ENCODE measurements at places on chromosomes 5 and 9.

DNA sequence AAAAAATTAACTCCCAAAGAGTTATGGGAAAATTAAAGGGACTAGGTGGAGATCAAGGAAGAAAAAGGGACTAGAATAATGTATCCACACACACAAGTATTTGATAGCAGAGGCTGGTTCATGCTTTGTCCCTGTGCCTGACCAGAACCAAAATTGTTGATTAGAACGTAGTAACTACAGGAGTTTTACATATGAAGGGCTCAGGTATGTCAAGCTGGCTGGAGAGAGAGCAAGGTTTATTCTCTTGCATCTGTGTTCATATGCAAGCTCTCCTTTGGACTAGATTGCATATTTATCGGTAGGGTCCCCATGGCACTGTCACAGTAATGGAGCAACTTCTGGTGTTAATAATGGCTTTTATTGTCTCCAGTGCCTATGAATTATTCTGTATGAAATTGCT lies 239.9 kb upstream of the TRPM3 start:
- no peak for DNase-seq

- DNase-seq = no peak
These were observed 511 bp upstream of the SPDL1 start for GRCh38 chr5:169583101-169583423.

GRCh38 chr5:2903451-2904395 lies 152.2 kb upstream of the IRX2 start:
- DNase-seq = no peak

- no peak for DNase-seq
These were observed 110.0 kb downstream of the LURAP1L start for GRCh38 chr9:12884736-12885395.

DNA sequence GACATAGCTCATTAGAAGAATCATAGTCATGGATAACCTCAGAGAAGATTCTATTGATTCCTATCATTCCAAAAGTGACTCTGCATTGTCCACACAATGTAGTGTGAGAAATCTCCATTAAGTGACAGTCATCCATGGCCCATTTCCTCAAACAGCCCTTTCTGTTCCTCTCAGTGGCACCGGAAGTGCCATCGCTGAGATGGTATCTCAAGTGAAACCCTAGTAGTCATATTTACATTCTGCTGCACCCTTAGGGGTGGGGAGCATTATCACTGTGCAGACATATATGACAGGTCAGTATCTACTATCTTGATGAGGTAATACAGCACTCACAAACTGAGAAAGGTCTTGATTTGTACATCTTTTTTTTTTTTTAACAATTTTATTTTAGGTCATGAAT lies 55.4 kb upstream of the MIER3 start:
- DNase-seq = no peak

DNA sequence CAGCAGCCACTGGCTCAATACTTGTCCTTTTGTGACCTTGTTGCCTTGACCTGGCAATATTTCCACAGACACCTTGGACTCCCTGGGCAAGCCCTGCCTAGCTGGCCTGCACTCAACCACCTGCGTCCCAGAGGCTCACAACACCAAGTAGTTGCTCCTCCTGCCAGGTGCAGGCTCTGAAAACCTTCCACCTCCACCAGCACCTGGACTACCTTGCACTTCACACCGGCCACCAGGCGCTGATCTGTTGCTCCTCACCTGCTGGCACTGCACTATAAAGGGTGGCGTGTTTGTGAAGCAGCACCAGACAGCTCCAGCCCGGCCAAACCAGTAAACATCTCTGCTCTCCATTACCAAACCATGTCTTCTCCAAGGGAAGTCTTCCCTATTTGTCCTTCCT lies 997.7 kb downstream of the PTPRD start:
- no peak for DNase-seq

DNA sequence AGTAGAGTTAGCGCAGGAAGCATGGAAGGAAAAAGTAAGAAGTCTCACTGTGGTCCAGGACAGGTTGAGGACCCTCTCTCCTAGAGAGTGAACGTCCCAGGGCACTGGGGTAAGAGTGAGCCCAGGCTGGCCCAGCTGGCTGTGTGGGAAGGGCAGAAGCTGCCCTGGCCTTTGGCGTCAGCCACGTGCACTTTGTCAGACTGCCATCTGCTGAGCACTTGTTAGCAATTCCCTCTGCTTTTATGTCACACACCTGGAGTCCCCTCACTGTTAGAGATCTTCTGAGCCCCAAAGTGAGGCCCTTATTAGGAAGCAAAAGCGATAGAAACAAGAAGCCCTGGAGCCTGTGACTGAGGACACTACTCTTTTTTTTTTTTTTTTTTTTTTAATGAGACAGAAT lies 79.1 kb downstream of the UGCG start:
- no peak for DNase-seq

DNA sequence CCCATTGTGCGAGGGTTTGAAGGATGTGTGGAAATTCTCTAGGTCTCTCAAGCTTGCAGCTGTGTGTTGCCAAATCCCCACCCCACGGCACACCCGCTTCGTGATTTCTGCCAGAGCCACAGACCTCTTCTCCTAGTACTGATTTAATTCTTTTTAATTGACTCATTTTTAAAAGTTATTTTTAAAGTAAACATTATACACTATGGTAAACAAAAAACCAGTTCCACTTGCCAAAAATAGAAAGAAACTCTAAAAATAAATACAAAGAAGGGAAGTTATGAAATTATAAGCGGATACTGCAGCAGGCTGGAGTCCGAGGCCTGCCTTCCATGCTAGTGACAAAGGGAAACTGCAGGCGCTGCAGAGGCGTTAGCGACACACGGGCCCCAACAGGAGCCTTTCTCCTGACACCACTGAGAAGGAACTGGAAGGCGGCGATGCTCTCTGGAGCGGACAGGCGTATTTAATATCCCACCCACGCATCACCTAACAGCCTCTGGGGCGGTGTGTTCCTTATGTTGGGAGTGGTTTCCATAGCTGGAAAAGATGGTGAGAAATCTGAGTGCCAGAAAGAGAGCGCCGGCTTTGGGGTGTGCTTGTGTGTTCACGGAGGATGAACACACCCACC lies 122.5 kb downstream of the COL23A1 start:
- DNase-seq = no peak

GRCh38 chr5:40871177-40871576 lies 30.0 kb downstream of the CARD6 start:
- DNase-seq = no peak

DNA sequence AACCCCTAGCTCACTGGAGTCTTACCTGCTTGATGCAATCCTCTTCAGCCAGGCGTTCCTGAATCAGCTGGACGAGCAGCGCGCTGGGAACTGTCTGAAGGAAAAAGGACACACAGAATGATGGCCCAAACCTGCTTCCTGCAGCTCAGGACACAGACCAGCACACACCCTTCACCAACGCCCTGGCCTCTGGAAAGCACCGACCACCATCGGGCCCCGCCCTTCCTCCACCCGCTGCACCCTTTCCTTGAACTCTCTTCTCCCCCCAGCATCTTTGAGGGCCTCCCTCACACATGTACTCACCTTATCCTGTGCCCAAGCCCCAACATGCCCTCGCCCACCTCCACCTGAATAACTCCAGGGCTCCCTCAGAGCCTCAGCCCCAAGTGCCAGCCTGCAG lies 23.3 kb downstream of the AK8 start:
- no peak for DNase-seq

GRCh38 chr5:444226-444625 lies 1.2 kb downstream of the EXOC3 start:
- no peak for DNase-seq

DNA sequence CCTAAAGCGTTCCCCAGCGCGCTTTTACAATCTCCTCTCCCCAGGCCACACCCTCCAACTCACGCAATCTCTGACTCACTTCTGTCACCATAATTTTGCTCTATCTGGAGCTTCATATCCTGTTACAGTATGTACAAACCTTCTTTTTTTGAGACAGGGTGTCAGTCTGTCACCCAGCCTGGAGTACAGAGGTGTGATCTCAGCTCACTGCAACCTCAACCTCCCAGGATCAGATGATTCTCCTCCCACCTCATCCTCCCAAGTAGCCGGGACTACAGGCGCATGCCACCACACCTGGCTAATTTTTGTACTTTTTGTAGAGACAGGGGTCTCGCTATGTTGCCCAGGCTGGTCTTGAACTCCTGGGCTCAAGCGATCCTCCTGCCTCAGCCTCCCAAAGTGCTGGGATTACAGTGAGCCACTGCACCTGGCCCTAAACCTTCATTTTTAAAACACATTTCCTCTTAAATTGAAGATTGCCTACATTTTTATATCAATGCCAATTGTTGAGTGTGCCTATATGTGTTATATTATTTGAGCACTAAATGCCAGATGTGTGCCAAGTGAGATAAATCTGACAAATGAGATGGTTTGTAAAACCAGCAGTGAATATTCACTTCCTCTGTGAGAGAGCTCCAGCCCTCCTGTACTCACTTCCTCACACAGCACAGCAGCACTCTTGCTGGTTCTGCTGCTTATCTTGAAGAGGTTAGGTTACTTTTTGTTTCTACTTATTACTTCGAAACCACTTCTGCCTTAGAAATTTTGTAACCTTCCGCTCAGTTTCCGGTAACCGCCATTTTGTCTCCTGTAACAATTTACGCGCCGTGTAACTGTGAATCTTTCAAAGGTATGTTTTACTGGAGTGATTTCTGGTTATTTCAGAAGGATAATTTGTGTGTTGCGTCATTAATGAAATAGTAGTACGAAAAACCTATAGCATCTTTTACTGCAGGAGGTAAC lies 57.9 kb downstream of the DOCK8 start:
- no peak for DNase-seq

- DNase-seq = no peak
These were observed 20.6 kb upstream of the PTGES start for GRCh38 chr9:129773262-129774048.

GRCh38 chr9:7799234-7799943 lies at the start of gene DMAC1:
TSS of gene DMAC1 (minus strand) at chr9:7799778. CDS start at chr9:7799734, 44 bp downstream.
- DNase-seq = peak; percentile 41

Measured in NCI-H2081 treated with DMSO at 0.1 percent for 48 hours (cell line).